Astrocyte of the hippocampus (primary cell): ENCODE measurements at places on chromosomes 4 and X.

GRCh38 chr4:184343502-184344177 is 126.0 kb upstream of the ENPP6 start:
- peak; percentile 88 for DNase-seq

GRCh38 chr4:128916832-128917231 is 107.3 kb downstream of the JADE1 start:
- no peak for DNase-seq

DNA sequence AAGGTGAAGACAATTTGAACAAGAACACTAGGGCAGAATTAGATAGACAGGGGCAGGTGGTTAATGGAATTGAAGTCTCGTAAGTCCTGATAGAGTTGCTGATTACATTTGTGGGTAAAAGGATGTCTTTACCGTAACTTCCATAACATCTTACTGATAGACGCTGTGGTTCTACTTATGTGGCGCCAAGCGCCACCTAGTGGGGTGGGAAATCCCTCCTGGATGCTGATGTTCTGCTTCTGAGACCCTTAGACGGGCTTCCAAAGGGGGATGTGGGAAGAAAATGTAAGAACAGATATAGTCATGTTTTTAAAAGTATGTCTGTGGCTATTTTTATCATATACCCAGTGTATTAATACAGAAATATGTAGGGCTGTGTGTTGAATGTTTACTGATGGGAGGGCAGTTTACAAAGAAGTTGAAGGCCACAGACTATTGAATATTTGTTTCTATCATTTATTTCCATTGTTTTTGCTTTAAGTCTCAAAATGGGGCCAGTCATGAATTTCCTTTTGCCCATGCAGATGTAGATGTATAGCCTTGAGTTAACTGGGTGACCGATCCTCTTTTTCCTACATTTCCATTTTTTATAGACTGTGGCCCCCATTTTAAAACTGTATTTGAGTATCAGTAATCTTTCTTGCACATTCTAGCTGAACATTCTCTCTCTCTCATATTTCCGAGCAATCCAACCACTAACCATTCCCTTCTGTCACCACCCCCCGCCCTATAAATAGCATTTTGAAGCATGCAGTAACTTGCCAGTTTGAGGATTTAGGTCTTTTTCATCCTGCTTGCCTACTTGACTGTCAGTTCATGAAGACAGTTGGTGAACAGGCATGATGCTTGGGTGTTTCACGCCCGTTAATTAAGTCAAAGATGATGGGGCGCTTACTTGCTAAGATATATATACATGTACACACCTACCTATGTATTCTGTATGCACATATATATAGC is 12.1 kb upstream of the TLR8 start:
- peak; percentile 40 for DNase-seq

DNA sequence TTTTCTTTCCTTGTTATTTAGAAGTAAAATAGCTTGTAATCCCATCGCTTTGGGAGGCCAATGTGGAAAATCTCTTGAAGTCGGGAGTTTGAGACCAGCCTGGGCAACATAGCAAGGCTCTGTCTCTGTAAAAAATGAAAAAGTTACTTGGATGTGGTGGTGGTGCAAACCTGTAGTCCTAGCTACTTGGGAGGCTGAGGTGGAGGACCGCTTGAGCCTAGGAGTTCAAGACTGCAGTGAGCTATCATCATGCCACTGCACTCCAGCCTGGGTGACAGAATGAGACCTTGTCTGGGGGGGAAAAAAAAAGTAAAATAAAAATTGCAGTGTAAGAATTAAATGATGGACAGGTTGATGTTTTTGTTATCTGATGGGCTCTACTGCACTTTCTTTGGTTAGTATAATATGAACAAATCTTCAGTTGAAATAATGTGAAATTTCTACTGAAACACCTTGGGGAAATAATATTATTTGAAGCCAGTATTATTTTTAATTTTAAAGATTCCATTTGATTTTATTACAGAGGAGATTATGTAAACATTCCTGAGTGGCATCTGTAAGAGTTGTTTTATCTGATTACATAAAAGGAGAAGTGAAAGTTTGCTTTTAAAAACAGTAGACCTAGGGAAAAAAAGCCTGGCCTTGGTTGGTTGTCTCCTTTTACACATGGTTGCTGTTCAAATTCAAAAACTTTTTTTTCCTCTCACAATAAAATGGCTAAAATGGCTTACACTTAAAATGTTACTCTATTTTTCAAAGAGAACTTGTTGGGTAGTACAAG is 10.5 kb upstream of the NDUFC1 start:
- no peak for DNase-seq

- peak; percentile 89 for DNase-seq
These were observed 581 bp upstream of the STK32B start for GRCh38 chr4:5050520-5051277.

DNA sequence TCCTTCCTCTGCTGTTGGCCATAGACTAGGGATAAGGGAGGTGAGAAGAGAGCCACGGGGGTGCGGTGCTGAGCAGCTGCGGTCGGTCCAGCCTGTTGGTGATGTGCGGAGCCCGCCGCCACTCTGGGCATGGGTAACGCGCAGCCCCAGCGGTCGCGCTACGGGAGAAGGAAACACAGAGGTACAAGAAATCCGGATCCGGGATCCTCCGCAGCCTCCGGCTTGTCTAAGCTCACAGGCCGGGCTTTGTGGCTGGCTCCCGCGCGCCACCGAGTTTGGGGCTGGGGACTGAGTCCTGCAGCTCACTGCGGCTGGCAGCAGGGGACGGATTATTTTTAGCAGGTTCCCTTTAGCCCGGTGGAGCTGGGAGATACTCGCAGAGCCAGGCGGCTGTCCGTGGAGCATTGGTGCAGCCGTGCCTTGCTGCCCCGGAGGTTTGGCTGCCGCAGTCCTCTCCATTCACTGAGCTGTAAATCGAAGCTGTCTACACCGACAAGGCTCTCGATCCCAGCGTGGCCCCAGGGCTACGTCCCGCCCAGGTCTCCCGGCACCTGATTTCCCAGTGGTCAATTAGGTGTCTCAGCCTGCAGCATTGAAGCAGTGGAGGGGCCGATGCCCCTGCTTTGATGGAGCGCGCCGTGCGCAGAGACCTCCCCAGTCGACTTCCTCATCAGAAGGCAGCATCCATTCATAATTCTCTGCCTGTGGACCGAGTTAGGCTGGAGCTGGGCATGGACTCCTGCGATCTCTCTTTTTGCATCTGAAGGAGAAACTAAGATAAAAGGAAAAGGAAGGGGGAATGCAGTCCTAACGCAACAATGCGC is 81.9 kb upstream of the SCML1 start:
- peak; percentile 51 for DNase-seq

DNA sequence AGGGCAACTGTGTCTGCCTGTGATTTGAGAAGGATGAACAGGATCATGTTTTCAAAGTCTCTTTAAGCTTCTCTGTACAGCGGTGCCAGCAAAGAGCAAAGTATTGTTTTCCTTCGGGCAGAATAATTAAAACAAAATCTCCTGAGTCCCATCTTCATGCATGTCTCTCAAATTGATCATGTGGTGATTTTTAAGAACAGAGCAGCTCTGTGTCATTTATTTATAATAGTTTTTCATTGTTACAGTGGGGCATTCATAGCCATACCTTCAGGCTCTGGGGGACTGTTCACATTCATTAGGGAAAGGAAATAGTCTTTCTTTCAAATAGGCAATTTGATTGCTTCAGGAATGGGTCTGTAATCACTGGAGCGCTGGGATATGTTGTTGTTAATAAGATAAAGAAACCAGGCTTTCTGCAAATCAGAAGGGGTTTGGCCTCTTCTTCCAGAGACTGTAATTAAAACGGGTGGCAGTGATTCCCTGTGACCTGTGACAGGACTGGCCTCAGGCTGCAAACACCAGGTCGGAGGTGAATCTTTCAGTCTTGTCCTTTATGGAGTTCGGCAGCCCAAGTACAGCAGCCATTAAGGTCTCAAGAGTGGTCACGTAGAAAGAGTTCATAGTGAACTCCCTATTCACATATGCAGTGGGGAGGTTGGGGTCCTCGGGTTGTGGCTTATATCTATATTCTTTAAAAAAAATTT is 29.3 kb upstream of the CBR4 start:
- DNase-seq: no peak

DNA sequence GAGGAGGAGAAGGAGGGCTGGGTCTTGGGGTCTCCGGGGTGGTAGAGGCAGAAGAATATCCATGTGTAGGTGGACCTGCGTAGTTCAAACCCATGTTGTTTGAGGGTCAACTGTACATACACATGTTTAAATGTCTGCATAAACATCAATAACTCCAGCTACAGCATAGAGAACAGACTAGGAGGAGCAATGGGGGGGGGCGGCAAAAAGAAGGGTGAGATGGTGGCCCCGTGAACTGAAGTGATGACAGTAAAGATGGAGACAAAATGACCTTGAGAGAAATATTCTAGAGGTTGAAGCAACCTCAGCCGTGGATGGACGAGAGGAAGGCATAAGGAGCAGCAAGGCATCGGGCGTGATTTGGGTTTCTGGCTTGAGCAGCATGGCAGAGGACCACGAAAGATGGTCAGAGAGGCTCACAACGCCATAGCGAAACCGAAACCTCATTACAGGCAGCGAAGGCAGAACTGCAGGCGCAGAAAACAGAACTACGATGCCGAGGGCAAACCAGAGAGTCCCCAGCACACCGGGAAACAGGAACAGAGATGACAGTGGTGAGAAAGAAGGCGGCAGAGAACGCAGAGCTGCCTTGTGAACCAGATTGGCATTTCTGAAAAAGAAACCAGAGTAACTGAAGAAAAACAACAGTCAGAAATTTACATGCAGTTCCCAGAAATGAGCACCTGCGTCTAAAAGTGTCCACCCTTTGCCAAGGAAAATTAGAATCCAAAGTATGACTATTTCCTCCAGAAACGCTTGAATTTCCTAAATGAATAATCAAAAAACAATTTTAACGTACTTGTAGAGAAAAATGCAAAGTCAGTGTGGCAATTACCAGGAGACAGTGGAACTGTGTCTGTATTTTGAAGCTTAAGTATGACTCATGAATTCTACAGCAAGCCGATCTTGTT is 50.3 kb upstream of the ENPP6 start:
- DNase-seq: peak; percentile 79

DNA sequence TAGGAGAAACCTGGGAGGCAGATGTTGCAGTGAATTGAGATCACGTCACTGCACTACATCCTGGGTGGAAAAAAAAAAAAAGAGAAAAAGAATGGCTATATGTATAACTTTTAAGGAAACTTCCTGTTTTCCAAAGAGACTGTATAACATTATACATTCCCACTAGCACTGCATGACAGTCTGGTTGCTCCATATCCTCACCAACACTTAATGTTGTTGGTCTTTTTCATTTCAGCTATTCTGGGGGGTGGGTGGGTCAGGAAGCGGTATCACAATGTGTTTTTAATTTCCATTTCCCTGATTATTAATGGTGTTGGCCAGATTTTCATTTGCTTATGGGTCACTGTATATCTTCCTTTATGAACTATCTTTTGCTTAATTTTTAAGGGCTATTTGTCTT is 13.4 kb downstream of the LRIT3 start:
- DNase-seq: no peak

- no peak for DNase-seq
These were observed 74.7 kb downstream of the CEP44 start for GRCh38 chr4:174358410-174358809.

DNA sequence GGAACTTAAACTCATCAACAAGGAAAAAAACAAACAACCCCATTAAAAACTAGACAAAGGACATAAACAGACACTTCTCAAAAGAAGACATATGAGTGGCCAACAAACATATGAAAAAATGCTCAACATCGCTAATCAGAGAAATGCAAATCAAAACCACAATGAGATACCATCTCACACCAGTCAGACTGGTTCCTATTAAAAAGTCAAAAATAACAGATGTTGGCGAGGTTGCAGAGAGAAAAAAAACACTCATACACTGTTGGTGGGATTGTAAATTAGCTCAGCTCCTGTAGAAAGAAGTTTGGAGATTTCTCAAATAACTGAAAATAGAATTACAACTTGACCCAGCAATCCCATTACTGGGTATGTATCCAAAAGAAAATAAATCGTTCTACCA is 28.7 kb downstream of the APLN start:
- no peak for DNase-seq

- no peak for DNase-seq
These were observed 1028.9 kb upstream of the INTU start for GRCh38 chr4:126603825-126604224.

DNA sequence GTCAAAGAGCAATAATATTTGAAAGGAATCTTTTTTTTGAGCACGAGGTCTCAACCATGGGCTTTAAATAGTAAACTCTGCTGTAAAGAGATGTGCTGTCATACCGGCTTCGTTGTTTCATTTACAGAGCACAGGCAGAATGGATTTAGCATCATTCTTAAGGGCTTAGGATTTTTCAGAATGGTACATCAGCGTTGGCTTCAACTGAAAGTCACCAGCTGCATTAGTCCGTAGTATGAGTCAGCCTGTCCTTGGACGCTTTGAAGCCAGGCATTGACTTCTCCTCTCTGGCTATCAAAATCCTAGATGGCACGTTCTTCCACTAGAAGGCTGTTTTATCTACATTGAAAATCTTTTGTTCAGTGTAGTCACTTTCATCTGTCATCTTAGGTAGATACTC is 23.6 kb downstream of the COX18 start:
- DNase-seq: no peak

DNA sequence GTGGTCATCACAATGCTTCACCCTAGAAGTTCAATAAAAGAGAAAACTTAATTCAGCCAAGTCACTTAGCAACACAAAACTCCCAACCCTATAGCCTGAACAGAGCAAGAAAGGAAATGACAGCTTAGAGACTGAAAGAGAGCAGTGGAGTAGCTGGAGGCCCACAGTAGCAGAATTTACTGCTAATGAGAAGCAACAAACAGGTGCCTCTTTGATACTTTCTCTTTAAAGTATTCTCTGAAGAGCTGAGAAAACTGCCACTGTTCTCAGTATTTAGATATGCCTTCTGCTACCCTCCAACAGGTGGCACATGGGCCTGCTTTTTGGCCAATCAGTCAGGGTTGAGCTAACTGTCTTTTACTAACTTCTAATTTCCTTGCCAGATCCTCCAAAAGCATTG is 240.0 kb downstream of the GPC3 start:
- no peak for DNase-seq

DNA sequence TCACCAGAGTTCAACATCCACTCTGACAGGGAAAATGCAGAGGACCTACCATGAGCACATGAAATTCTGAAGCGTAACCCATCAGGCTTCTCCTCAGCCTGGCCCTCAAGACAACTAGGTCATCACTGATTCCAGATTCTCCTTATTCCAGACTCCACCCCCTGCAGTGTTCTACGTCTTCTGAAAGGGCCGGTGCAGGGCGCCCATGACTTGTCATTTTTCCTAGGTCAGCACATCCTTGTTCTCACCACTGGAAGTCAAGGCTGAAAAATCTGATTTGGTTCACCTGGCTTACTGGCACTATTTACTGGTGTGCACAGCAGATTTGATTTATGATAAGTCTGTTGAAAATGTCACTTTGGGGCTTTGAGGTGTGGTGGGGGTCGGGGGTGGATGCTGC is 140.9 kb upstream of the KLF3 start:
- no peak for DNase-seq

- DNase-seq: no peak
These were observed 424.5 kb upstream of the CTSO start for GRCh38 chr4:156378033-156378665.

GRCh38 chrX:15804563-15804962 is 14.3 kb downstream of the ZRSR2 start:
- DNase-seq: no peak

GRCh38 chr4:113998531-113998930 is 19.1 kb upstream of the ARSJ start:
- DNase-seq: no peak
